ENCODE measurements at places on chromosomes 1 and 21.

DNA sequence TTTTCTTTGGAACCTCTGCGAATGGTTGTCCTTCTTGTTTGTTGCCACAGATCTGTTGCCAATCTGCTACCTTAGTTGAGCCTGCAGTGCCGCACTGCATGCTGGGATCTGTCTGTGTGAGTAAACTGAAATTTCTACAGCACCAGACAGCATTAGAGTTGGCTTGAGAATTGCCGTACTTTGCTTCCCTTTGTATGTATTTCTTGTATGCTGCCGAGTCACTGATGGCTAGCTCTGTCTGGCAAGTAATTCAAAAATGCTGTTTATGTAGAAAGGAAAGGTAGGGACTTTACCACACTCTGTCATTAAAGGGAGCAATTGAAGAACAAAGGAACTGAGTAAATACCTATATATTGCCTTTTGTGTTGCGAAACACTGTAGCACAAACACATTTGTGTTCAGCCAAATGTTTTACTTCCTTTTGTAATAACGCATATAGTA is 857.4 kb downstream of the USP25 start:
- DNase-seq: peak; percentile 7

DNA sequence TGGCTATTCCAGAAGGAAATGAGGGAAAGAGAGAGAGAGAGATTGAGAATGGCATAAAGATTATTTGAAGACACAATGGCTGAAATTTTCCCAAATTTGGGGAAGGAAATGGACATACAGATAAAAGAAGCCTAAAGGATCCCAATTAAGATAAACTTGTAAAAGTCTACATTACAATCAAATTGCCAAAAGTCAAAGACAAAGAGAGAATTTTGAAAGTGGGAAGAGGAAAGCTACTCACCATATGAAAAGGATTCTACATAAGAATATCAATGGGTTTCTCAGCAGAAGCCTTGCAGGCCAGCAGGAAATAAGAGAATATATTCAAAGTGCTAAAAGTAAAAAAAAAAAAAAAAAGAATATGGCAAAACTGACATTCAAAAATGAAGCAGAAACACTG is 233.0 kb upstream of the NFIA start:
- DNase-seq: no peak

GRCh38 chr1:19465123-19465522 is 20.2 kb downstream of the CAPZB start:
- DNase-seq: no peak

- DNase-seq: no peak
Observed at GRCh38 chr1:226827458-226827857, 43.0 kb upstream of the PSEN2 start.

DNA sequence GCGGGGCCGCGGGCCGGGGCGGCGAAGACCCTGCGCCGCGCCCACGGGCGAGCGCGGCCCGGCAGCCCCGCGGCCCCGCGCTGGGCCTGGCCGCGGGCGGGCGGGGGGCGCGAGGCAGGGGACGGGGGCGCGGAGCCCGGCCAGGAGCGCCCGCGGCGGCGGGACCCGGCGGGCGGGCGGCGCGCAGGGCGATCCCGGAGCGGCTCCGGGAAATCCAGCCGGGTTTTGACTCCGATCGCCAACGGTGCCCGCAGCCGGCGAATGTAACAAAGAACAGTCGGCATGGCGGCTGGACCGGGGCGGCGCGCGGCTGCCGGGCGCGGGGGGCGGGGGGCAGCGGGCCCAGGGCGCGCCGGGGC is 334 bp downstream of the PRDM15 start:
- DNase-seq: peak; percentile 87

DNA sequence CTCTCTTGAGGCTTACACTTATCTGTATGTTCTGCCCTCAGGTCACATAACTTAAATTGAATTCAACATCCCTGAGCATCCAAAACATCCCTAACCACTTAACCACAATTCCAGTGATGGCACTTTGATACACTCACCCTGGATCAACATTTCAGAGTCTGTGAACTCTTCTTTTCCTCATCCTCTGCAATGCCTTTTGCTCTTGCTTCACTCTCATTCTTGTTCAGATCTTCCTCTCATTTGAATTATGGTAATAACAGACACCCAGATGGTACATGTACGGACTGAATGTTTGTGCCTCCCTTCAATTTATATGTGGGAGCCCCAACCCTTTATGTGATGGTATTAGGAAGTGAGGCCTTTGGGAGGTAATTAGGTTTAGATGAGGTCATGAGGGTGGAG is 33.4 kb downstream of the PTGER3 start:
- DNase-seq: peak; percentile 54

DNA sequence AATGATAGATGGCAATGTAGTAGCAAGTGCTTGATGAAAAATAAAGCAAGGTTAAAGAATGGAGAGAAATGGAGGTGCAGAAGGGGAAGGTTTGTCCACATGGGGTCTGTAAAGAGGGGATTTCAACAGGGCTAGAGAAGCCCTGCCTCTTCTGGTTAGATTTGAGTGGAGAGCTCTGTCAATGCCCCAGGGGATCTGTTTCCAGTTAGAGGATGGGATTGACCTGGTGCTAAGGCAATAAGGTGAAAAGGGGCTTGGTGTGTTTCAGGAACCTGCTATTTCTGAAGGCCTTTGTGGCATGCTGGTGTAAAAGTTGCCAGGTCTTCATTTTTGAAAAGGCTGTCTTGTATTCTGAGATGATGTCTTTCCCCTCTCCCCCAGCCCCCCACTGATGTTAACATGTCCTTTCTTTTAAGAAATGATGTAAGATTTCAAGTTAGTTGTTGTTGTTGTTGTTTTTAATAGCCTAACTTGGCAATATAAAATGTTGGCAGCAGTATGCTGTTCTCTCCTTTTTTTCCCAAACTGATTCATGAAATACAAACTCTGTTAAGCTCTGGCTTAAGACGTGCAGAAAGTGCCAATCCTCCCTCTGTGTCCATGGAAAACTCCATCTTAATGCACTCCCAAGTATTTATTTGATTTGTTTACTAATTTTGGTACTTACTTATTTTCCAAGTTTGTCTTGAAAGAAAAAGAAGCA is 370.3 kb upstream of the ADGRL2 start:
- no peak for DNase-seq

GRCh38 chr1:240836271-240836670 is 224.3 kb upstream of the GREM2 start:
- DNase-seq: no peak

- no peak for DNase-seq
Observed at GRCh38 chr1:71921935-71922559, 360.3 kb downstream of the NEGR1 start.

GRCh38 chr1:231611851-231612250 is 14.7 kb upstream of the DISC1 start:
- DNase-seq: no peak

DNA sequence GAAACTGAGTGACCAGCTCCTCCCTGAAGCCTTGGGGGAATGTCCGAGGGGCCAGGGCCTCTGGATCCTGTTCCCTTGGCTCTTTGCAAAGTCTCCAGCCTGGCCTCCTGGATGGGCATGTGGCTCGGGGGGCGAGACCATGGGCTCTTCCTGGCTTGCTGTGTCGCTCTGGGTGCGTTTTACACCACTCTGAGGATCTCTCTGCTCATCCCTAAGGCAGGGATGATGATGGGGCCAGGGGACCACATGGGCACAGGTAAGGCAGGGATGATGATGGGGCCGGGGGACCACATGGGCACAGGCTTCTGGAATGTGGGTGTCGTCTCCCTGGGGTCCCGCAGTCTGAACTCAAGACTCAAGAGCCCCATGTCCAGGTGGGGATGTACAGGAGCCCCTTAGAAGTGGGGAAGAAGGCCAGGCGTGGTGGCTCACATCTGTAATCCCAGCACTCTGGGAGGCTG is 17.7 kb downstream of the TP73 start:
- DNase-seq: no peak

- no peak for DNase-seq
Observed at GRCh38 chr1:178548108-178548507, 35.2 kb downstream of the TEX35 start.

DNA sequence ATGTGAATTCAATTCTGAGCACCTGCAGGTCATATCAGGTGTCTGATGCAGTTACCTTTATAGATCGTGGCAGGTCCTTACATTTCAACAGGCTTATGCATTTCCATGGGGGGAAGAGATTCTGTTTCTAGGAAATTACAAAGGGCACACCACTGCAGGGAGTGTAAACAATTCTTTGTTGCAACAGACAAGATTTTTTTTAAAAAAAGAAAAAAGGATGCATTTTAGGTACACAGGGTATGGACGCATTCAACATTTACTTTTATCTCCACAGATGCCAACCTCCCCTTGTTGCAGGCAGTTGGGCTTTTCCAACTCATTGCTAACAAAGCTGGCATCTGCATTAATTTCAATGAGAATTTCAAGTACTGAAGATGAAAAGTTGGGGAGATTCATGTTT is 13.5 kb upstream of the TEKT2 start:
- no peak for DNase-seq

- DNase-seq: no peak
Observed at GRCh38 chr1:237712082-237712481, 178.6 kb downstream of the ZP4 start.

- no peak for DNase-seq
Observed at GRCh38 chr1:156423422-156424352, 54.7 kb downstream of the RHBG start.

DNA sequence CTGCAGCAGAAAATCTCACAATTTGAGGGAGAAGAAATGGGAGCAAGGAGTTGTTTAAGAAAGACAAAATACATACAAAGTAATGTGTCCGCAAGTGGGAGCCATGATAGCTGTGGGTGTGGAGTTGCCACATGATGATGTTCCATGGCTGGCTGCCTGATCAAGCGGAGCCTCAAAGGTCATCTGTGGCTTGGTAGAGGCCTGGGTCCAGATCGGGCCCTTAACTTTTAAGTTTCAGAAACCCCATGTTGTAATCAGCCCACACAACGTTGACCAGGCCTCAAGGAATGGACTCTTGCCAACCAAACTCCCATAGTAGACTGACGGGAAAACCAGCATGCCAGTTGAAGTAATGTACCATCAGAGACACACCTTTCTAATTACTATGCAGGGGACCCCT is 64.7 kb upstream of the ANGPTL1 start:
- no peak for DNase-seq

- no peak for DNase-seq
Observed at GRCh38 chr1:174747613-174748012, 252.1 kb upstream of the CACYBP start.

- peak; percentile 11 for DNase-seq
Observed at GRCh38 chr1:177023249-177023648, 141.3 kb downstream of the ASTN1 start.

GRCh38 chr1:80987106-80987505 is 813.6 kb upstream of the ADGRL2 start:
- DNase-seq: no peak

GRCh38 chr1:23100074-23100748 is 68.4 kb downstream of the LUZP1 start:
- peak; percentile 32 for DNase-seq

- DNase-seq: no peak
Observed at GRCh38 chr1:64535938-64536835, 66.3 kb downstream of the CACHD1 start.

DNA sequence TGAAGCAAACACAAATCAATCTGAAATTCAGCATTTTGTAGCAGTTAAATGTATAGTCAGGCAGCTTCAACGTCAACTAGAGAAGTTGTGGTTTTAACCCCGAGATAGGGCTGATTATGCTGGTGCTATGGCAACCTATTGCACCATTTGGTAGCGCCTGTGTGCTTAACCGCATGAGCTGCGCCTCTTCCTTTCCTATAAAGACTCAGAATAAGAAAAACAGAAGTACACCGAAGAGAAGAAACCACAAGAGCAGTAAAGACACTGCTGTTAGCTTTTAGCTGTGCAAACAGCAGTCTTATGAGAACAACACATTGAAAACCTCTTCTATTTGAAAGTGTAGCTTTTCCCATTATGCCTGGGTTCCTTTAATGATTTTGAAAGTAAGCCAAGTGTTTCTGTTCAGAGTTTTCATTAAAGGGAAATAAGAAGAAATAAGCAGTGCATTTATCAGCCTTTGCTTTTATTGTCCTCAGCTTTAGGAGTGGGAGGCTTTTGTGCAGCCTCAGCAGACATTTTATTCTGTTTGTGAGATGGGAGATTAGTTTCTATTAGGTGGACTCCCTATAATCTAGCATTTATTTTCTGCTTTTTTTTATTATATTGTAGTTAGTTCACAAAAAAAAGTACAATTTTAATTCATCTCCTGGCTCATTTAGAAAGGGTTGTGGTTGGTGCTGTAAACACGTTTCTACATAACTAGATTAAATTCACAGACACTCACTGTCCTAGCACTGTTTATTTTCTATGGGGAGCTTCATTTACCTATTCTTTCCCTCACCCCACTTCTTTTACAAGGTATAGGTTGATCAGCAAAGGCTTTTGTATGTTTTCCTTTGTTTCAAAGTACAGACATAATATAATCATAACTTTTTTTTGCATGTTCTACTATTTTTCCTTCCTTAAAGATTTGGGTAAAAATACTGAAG is 43.3 kb downstream of the PTPRC start:
- peak; percentile 91 for DNase-seq

DNA sequence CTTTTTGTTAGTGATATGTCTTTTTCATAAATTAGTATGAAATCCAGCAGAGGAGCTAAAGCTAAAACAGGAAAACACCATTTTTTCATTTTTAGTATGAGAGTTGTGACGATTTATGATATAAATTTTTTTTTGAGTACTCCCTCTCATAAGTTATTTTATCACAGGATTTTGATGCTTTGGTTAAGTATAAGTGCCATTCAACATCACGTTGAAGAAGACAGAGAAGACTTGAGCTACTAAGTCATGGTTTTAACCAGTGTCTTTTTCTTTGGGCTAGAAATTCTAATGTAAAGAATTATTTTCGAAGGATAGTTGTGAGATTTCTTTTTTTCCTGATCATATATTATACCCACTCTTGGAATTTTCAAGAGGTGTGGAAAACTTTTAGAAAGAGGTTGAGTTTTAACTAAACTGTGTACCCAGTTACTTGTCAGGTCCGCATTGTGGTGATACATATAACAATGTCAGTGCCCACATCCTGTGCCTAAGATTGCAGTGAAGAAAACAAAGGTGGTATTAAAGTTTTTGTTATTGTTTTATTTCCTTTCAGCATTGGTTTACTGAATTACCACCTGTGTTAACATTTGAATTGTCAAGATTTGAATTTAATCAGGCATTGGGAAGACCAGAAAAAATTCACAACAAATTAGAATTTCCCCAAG is 93.8 kb downstream of the USP25 start:
- DNase-seq: no peak

- no peak for DNase-seq
Observed at GRCh38 chr1:15151871-15152270, 1.7 kb upstream of the TMEM51 start.

- no peak for DNase-seq
Observed at GRCh38 chr1:222138095-222138494, 396.2 kb upstream of the DUSP10 start.

GRCh38 chr1:54276617-54277450 is 76.9 kb downstream of the MRPL37 start:
- no peak for DNase-seq

- no peak for DNase-seq
Observed at GRCh38 chr1:193014400-193014799, 44.8 kb downstream of the UCHL5 start.

GRCh38 chr1:150173141-150173585 is 23.4 kb downstream of the PLEKHO1 start:
- no peak for DNase-seq

DNA sequence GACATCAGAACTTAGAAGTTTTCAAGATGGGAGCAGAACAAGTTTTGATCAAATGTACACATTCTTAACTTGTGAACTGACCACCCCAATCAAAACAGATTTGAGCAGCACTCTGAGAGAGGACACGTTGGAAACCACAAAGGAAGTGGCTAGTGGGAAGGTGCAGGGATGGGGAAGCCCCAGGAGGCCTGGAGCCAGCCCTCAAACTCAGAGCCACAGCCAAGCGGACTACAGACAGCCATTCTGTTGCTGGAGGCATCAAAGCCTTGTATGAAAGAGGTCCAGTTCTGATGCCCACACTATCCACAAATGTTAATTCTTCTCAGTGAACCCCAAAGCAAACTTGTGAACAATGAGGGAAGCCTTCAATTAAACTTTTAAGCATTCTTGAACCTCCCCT is 143.6 kb upstream of the RAB4A start:
- DNase-seq: no peak
